Effector memory CD8-positive, alpha-beta T cell (primary cell): ENCODE measurements at places on chromosomes 16 and 17.
A peak's percentile ranks its signal among the peaks of the same experiment; 100 is the strongest.

DNA sequence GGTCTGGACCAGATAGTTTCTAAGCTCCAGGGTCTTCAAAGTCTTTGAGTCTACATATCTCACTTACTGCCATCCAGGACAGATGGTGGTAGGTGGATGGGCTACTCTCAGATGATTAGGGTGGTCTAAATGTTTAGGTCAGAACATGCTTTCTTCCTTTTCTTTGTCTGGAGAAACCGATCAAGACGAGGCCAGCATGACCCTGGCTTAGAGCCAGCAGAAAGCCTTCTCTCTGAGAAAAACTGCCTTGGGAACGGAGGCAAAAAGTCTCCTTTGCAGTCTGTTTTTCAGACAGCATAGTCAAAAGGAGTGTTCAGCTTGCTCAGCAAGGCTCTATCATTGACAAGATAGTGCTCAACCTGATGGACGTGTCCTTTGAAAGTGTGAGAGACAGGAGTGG, 48.8 kb downstream of the SPACA3 start:
- H3K27me3 ChIP-seq, result peaks cover 71% of the 10 kb centered on the region
- H3K36me3 ChIP-seq, result no peaks in the 10 kb centered on the region
- no peak for DNase-seq
- H3K4me1 ChIP-seq, result peaks cover 2% of the 10 kb centered on the region

DNA sequence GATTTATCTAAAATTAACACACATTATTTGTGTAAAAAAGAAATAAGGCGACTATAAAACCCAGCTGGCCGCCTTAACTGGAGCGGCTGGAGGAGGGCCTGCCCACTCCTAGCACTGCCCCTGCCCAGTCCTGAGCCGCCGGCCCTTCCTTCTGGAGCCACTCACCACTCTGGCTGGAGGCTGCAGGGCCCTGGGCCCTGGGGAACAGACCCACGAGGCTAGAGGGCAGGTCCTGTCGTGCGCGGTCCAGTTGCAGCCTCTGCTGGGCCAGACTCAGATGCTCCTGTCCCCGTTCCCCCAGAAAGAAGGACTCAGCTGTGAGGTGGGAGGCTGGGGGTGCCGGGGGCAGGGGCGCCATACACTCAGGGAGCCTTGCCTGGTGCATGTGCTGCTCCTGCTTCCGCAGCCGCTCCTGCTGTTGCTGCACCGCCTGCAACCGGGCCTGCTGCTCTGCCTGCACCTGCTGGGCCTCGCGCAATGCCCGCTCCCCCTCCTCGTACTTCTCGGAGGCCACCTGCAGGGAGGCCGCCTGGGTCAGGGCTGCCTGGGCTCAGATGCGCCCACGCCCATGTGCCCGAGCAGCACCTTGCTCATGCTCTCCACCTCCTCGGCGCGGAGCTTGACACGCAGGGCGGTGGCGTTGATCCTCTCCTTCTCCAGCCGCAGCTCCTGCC, 9.0 kb upstream of the MRPL38 start:
- H3K36me3 ChIP-seq, result no peaks in the 10 kb centered on the region
- no peak for DNase-seq
- H3K4me1 ChIP-seq, result no peaks in the 10 kb centered on the region
- H3K27me3 ChIP-seq, result no peaks in the 10 kb centered on the region

- H3K4me3 ChIP-seq, result no peak overlapping the region
- no peak for DNase-seq
- peaks cover 26% of the 10 kb centered on the region for H3K36me3 ChIP-seq
- no peaks in the 10 kb centered on the region for H3K4me1 ChIP-seq
- H3K27ac ChIP-seq, result no peak overlapping the region
- H3K27me3 ChIP-seq, result no peaks in the 10 kb centered on the region
These were observed 9.9 kb downstream of the ENGASE start for GRCh38 chr17:79084291-79085153.

DNA sequence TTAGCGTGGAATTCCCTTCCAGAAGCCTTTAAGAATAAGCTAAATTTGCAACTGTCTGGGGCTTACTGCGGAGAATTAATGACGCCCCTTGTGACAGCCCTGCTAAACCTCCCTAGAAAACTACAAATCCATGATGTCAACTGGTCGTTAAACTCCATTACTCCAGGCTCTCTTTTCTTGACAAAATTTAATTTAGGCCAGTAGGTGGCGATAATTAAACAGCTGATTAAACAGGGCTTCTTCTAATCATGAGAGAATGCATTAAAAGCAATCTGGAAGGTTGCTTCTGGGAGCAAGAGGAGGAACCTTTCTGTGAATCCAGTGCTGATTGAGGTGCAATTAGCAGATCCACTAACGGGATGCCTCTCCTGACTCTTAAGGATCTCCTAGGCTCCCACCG, 8.1 kb upstream of the NLRP1 start:
- H3K36me3 ChIP-seq, result no peaks in the 10 kb centered on the region
- H3K27ac ChIP-seq, result no peak overlapping the region
- no peak overlapping the region for H3K4me3 ChIP-seq
- H3K4me1 ChIP-seq, result peaks cover 2% of the 10 kb centered on the region

- no peaks in the 10 kb centered on the region for H3K36me3 ChIP-seq
- H3K27me3 ChIP-seq, result peaks cover 18% of the 10 kb centered on the region
- no peak overlapping the region for H3K4me3 ChIP-seq
- peaks cover 7% of the 10 kb centered on the region for H3K4me1 ChIP-seq
- DNase-seq, result no peak
- H3K27ac ChIP-seq, result no peak overlapping the region
These were observed 73.7 kb downstream of the CNGB1 start for GRCh38 chr16:57897053-57897784.

GRCh38 chr17:41580244-41580575, 6.5 kb downstream of the KRT14 start:
- no peaks in the 10 kb centered on the region for H3K36me3 ChIP-seq
- no peaks in the 10 kb centered on the region for H3K4me1 ChIP-seq
- no peak for DNase-seq
- H3K4me3 ChIP-seq, result no peak overlapping the region
- no peak overlapping the region for H3K27ac ChIP-seq

GRCh38 chr17:15453782-15454181, 13.6 kb downstream of the CDRT4 start:
- no peak for DNase-seq
- H3K27ac ChIP-seq, result no peak overlapping the region
- H3K36me3 ChIP-seq, result no peaks in the 10 kb centered on the region
- no peaks in the 10 kb centered on the region for H3K27me3 ChIP-seq
- H3K4me1 ChIP-seq, result no peaks in the 10 kb centered on the region

GRCh38 chr16:88809676-88810165, 2.0 kb downstream of the APRT start:
- H3K36me3 ChIP-seq, result peaks cover 32% of the 10 kb centered on the region
- peak overlapping the region; percentile 59 for H3K4me3 ChIP-seq
- no peak for DNase-seq
- H3K27me3 ChIP-seq, result no peaks in the 10 kb centered on the region

DNA sequence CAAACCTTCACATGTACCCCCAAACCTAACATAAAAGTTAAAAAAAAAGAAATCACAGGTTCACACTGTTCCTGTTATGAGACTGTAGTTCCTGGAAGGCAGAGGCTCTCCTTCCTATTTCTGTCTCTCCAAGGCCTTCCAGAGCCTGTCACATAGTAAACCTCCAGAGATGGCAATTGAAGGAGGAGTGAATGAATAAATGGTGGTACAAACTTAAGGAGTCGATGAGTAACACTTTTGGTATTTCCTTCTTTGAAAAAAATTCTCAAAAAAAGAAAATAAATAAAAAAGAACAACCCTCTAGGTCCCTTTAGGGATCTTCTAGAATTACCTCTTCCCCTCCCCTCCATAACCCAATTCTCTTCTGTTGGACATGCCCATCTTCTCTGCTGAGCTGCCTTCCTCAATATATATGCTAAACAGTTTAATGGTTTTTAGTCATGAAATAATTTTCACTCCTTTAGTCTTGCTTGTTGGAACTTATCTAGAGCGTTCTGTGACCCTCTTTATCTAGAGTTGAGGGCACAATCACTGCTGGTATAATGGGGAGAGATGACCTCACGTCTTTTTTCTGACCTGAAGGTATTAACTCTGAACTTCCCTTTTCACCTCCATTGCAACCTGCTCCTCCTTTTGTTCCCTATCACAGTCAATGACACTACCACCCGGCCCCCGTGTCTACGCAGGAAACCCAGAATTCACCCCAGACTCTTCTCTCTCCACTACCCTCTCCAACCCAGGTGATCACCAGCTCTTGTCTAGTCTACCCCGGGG, 1.7 kb upstream of the TAF15 start:
- peaks cover 30% of the 10 kb centered on the region for H3K4me1 ChIP-seq
- no peak overlapping the region for H3K27ac ChIP-seq
- H3K4me3 ChIP-seq, result no peak overlapping the region
- peaks cover 25% of the 10 kb centered on the region for H3K36me3 ChIP-seq
- H3K27me3 ChIP-seq, result no peaks in the 10 kb centered on the region
- no peak for DNase-seq

- no peaks in the 10 kb centered on the region for H3K36me3 ChIP-seq
- no peaks in the 10 kb centered on the region for H3K27me3 ChIP-seq
- DNase-seq, result no peak
- no peak overlapping the region for H3K27ac ChIP-seq
These were observed 252.3 kb downstream of the CHD9NB start for GRCh38 chr16:52800432-52800831.

DNA sequence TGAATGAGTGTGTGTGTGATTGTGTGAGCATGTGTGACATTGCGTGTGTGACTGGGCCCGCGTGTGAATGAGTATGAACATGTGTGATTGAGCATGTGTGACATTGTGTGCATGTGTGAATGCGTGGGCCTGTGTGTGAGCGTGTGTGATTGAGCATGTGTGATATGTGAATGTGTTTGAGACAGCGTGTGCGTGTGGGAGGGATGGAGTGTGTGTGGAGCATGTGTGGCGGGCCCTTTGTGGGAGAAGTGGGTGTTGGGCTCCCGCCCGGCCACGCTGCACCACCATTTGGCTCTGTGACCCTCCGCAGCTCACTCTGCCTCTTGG, 22.7 kb upstream of the GSE1 start:
- H3K4me1 ChIP-seq, result peaks cover 21% of the 10 kb centered on the region
- H3K4me3 ChIP-seq, result no peak overlapping the region
- H3K27me3 ChIP-seq, result no peaks in the 10 kb centered on the region
- H3K27ac ChIP-seq, result no peak overlapping the region
- H3K36me3 ChIP-seq, result peaks cover 26% of the 10 kb centered on the region
